NCI-H345 (cell line): ENCODE measurements at places on chromosomes 13 and 19.

DNA sequence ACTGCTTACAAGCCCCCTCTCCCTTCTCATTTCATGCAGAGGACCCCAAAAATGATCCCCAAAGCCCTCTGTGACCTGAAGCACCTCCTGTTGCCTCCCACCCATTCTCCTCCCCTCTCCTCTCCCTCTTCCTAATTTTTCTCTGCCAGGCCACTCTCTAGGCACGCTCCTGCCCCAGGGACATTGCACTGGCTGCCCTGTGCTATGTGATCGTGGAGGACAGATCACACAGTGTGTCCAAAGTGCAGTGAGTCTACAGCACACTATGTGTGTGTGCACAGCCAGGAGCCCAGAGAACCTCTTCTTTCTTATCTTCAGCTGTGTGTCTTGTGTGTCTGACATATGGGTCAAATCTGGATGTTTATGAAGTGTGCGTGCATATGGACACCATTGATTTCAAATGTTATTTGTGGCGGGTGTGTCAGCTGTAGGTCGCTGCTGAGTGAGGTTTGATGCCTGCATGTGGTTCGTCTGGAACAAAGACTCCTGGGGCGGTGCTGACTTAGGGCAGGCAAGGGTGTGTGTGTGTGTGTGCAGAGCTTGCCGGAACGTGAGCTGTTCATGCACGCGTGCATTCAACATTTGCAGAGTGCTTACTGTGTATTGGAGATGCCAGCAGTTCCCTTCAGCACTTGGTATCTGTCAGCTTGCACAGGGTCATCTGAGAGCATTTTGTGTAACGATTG, 2.1 kb upstream of the KLHL26 start:
- no peak for DNase-seq

- DNase-seq: no peak
Observed at GRCh38 chr13:106156468-106156867, 379.0 kb downstream of the EFNB2 start.

DNA sequence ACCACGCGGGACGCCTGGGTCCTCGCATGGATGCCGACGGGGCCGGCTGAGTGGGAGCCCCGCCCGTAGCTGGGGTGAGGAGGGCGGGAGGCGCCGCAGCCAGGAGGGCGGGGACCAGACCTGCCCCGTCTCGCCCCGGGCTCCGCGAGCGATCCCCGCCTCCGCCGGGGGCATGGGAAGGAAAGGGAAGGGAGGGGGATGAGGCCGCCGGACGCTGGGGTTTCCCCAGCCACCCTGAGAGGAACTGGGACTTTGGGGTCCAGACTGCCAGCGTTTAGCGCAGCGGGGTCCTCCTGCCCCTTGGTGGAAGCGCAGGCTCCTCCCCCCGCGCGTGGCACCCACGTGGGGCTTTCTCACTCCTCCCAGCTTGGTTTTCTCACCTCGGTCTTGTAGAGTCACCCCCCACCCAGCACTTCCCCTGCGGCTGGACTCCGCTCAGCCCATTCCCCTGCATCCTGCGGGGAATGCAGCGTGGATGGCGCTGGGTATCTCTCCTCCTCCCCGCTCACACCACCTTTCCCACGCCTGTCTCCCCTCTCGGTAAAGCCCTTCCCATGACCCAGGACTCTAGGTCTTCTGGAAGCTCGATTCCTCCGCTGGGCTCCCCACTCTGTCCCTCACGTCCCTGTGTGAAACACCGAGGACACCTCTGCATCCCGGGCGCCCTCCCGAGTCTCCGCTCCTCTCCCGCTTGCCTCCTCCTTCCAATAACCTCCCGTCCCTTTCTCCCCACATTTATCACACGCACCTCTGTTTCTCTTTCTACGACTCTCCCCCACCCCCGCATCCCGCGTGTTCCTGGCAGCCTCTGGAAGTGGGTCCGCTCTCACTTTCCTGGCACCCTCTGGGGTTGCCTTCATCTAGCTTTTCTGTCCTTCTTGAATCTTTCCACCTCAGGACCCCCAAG, 2.1 kb downstream of the TGFB1 start:
- no peak for DNase-seq

DNA sequence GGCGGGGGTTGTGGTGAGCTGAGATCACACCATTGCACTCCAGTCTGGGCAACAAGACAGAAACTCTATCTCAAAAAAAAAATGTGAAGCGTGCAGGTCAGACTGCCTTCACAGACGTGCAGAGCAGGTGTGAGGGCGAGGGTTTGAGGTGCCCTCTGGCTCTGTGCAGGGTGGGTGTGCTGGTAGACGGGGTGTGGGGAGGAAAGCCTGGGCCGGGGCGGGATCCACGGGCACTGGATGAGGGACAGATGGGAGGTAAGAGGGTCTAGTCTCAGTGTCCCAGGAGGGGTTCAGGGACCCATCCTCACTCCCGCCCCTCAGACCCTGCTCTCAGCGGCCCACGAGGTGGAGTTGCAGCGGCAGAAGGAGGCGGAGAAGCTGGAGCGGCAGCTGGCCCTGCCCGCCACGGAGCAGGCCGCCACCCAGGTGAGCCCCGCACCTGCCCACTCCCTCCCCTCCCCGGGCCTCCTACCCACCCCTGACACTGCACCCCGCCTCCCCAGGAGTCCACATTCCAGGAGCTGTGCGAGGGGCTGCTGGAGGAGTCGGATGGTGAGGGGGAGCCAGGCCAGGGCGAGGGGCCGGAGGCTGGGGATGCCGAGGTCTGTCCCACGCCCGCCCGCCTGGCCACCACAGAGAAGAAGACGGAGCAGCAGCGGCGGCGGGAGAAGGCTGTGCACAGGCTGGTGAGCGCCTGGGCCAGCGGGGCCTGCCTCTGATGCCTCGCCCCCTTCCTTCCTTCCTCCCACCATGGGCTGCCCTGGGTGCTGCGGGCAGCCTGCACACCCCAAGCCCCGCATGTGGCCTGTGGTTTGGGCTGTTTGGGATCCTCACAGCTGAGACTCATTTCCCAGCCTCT, 9.1 kb downstream of the NOP53 start:
- no peak for DNase-seq

- no peak for DNase-seq
Observed at GRCh38 chr19:45938733-45939319, 24.2 kb upstream of the NANOS2 start.

DNA sequence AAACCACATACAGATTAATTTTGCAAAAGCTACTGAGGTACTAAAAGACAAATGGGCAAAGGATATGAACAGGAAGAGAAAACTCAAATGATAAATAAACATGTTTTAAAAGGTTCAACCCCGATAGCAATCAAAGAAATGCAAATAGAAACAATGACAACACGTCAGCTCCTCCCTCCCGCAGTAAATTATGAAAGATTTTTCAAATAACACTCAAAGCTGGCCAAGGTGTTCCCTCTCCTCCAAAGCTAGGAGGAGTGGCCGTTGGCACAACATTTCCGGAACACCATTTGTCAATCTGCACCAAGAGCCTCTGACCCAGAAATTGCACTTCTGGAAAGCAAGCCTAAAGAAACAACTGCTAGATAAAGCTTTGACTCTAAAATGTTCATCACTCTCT, 28.3 kb downstream of the INSR start:
- no peak for DNase-seq

DNA sequence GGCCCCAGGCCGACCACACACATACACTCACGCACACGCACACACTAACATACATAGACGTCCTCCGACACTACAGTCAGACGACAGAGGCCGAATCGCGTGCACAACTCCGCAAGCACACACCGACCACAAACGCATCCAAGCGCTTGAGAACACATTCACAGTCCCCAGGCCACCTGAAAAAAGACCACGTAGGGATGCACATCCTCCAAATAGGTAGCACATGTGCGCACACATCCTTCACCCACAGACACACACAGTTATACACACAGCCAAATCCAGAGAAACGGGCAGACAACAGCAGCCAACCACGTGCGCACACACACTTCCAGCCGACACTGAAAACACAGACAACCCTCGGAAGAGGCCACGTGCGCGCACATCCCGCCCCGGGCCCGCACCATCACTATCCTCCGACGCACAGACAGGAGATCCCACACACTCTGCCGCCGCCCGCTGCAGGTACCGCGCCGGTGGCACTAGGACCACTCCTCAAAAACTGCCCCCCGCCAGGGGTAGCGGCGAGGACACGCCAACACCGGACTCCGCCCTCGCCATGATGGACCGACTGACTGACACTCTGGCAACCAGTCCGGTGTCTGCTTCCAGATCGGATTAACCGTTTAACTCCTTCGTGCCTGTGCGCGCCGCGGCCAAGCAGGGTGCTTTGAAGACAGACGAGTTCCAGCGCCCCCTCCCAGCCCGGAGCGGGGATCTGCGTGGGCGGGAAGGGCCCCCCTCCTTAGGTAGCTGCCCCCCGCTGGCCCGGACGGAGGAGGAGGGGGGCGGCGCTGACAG, 493 bp upstream of the PDE4A start:
- DNase-seq: no peak

GRCh38 chr13:114057166-114058050, 75.0 kb downstream of the RASA3 start:
- DNase-seq: peak; percentile 29

- peak; percentile 74 for DNase-seq
Observed at GRCh38 chr13:112968910-112969691, at the start of gene MCF2L. Gene MCF2L, plus strand, starts transcription at chr13:112969214. Its CDS starts 166 bp downstream, at chr13:112969380.

DNA sequence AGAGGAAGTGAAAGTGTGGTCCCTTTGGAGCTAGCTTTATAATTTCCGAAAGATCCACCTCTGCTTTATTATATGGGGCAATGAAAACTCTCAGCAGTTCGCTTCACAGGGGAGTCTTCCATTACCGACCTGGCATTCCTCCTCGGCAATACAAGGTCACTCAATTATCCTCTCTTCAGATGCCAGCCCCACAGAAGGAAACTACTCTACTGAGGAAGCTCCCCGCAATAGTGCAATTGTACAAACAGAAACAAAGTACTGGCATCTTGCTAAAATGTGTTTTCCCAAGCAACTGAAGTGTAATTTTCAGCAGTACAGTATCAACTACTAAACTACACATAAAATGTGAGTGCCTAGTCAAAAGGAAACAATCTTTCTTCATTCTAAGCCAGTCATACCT, 702.0 kb downstream of the PCDH9 start:
- DNase-seq: no peak

DNA sequence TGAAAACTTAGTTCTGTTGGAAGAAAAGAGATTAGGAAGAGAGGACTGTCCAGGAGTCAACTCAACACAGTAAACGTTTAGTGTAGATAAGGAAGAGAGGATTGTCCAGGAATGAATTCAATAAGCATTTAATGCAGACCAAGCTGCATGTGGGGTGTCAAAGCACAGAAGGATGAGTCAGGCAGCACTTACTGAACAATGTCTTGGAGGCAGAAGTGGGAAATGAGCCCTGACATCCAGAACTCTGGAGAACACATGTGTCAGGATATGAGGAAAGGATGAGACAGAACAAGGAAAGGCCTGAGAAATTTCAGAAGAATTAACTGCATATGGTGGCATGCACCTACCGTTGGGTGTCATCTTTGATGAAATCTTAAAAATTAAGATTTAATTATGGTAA, 429.2 kb upstream of the HTR2A start:
- no peak for DNase-seq

DNA sequence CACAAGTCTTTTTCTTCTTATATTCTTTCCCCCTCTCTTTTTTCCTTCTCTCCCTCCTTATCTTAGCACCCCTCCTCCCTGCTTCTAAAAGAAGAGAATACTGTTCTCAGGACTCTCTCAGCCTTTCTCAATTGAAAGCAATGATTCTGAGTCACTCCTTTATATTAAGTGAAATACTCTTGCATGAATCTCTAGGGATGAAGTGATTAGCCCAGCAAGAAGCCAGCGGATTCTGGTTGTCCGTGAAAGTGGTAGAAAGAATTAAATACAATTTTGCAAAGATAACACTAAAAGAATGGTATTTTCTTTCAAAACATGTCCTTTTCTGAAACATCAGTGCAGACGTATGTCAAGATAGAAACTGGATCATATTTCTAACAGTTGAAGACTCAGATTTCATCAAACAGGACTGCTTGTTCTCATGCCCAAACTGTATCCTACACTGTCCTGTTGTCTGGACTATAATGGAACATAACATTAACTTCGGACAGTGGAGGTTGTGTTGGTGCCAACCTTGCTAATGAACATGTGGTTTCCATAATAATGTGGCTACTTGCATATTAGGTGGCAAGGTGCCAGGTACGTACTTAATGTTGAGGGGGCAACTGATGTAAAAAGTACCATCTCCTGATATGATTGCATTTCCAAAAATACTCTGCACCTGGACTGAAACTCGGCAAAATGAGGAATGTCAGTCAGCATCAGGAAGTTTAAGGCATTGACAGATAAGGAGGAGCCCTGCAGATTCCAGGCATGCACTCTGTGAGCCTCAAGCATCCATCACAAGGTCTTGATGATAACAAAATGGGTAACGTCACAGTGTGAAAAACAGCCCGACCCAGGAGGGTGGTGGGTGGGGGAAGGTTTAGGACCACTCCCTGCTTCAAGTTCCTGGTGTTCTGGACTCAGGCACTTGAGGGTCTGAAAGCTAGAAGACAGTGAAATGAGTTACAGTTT, 357.2 kb downstream of the DLEU7 start:
- no peak for DNase-seq

DNA sequence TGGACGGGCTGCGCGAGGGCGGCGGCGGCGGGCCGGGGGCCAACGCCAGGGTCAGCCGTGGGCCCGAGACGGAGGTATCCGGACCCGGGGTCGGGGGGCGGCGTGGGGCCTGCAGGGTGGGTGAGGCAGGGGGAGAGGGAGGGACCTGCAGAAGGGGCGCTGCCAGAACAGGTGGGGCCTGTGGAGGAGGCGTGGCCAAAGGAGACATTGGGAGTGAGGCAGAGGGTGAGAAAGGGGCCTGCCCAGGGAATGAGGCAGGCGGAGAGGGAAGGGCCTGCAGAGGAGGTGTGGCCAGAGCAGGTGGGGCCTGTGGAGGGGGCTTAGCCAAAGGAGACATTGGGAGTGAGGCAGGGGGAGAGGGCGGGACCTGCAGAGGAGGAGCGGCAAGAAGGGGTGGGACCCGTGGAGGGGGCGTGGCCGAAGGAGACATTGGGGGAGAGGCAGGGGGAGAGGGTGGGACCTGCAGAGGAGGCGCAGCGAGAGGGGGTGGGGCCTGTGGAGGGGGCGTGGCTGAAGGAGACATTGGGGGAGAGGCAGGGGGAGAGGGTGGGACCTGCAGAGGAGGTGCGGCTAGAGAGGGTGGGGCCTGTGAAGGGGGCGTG, 4.2 kb downstream of the PRR36 start:
- DNase-seq: peak; percentile 47

- DNase-seq: no peak
Observed at GRCh38 chr13:72970301-72970880, 88.4 kb upstream of the KLF5 start.

- DNase-seq: no peak
Observed at GRCh38 chr13:41196620-41197019, 2.3 kb upstream of the KBTBD7 start.

GRCh38 chr13:65881561-65882155, 1348.5 kb downstream of the PCDH9 start:
- DNase-seq: no peak

- no peak for DNase-seq
Observed at GRCh38 chr13:33196767-33197166, 88.8 kb downstream of the STARD13 start.

GRCh38 chr13:33349288-33349985, 63.9 kb upstream of the STARD13 start:
- no peak for DNase-seq
